ENCODE measurements at places on chromosomes 12 and 14.

- DNase-seq = no peak
These were observed 45.1 kb downstream of the MYF5 start for GRCh38 chr12:80761838-80762237.

GRCh38 chr14:68873376-68873775, 80.5 kb upstream of the ZFP36L1 start:
- DNase-seq = no peak

GRCh38 chr14:30054201-30054600, 126.6 kb upstream of the PRKD1 start:
- DNase-seq = no peak

GRCh38 chr12:83971781-83972180, 940.8 kb downstream of the SLC6A15 start:
- no peak for DNase-seq

GRCh38 chr14:72726444-72726843, 167.5 kb downstream of the DPF3 start:
- DNase-seq = no peak

- DNase-seq = no peak
These were observed 42.1 kb downstream of the LIMA1 start for GRCh38 chr12:50241178-50241577.

GRCh38 chr12:132433641-132434395, 56.1 kb upstream of the FBRSL1 start:
- no peak for DNase-seq

GRCh38 chr14:61226015-61226654, 55.0 kb downstream of the TMEM30B start:
- DNase-seq = no peak

DNA sequence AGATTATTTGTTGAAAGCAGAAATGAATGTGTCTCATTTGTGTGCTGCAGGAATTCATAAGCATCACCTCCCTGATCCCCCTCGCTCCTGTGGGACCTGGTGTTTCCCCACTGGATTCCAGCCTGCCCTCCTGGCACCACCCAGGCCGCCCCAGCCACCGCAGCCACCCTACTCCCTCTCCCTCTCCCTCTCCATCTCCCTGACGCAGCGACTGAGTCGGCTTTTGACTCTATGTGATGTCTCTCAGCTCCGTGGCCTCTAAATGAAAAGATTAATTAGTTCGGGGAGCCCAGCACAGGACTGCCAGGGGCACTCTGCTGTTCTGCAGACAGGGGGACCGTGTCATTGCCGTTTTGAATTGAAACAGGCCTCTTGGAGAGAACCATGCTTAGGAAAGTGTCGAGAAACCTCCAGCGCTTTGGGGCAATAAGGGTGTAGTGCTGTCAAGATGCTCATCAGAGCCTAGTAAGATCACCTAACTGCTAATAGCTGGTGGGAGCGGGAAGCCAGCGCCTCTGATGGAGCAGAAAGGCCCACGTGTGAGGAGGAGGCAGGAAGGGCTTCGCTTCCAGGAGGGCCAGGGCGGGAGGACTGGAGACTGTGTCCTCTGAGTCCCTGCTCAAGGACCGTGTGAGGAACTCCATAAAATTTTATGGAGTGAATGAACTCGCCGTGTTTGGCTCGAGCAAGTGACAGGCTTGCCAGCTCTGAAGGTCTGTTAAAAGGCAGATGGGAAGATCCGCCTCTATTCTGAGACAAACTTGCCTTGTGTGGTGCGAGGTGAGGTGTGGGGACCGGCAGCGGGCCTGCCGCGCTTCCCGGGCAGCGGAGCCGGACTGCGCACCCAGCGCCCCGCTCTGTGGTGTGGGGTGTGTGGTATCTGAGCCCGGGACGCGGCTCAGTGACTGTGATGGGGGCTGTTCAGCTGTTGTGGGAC, 157.4 kb upstream of the C14orf180 start:
- DNase-seq = no peak

- DNase-seq = no peak
These were observed 779.0 kb upstream of the FLRT2 start for GRCh38 chr14:84750763-84751554.

DNA sequence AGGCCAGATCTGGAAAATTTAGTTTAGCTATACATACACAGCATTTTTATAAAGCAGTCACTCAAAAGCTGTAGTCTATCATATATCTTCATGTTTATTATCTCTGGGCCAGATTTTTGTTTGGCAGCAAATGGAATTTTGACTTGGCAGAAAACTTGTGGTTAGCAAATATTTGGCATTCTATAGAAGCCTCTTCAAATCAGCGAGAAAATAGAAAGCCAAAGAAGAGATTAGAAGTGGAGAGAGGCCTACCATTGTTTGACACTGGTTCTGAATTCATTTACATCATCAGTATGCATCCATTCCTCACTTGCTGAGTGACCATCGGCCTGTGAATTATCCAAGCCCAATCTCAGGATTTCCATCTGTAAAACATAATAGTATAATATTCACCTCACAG, 1077.6 kb downstream of the GALC start:
- no peak for DNase-seq

- DNase-seq = no peak
These were observed 17.4 kb upstream of the B4GALNT3 start for GRCh38 chr12:442235-442884.

DNA sequence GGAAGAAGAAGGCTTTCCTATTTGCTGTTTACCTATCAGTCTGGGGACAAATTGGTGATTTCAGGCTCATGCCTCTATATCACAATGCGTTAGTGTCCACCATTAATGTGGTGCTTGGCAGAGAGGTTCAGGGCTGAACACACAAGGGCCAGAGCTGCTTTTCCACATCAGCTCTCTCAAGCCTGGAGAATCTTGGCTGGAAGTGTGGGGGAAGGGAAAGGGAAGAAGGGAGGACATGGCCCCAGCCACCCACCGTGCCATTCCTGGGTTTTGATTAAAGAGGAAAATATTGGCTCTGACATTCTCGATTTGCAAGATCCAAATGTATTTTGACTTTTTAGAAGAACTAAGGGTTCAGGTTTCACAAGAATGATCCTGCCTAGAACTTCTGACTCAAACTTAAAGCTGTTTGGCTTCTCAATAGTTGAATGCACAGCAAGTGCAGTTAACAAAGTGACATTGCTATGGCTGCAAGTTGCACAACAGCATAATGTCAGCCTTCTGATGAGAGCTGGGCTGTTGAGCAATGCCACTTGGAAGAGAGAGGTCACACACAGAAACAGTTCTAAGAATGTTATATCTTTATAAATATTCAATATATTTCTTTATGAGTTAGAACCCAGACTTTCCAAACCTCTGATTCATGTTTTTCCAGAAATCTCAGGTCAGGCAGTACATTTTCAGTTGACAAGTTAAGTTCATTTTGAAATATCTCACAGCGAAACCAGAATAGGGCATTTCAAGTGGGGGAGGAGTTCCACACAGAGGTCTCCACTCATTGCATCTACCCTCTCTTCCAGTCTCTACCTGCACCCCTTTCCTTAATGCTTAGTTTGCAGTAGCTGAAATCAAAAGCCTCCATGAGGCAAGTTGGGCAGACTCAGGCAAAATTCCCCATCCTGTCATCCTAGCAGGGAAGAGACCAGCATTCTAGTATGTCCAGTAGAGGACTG, 25.3 kb downstream of the IGF1 start:
- DNase-seq = no peak
